ENCODE measurements at places on chromosomes 2 and 18. TPM values are rescaled to one million over a fixed set of nuclear protein-coding genes. Genes with fewer than 3 reads are reported as not detected.
A peak's percentile ranks its signal among the peaks of the same experiment; 100 is the strongest.

GRCh38 chr2:172518995-172519394, 36.9 kb upstream of the PDK1 start:
- no peak for DNase-seq

GRCh38 chr2:12173271-12173942, 427.0 kb downstream of the LPIN1 start:
- DNase-seq = no peak

GRCh38 chr2:8317418-8317817, 364.4 kb upstream of the ID2 start:
- no peak for DNase-seq

GRCh38 chr2:23760736-23761135, 166.2 kb downstream of the ATAD2B start:
- DNase-seq = no peak

DNA sequence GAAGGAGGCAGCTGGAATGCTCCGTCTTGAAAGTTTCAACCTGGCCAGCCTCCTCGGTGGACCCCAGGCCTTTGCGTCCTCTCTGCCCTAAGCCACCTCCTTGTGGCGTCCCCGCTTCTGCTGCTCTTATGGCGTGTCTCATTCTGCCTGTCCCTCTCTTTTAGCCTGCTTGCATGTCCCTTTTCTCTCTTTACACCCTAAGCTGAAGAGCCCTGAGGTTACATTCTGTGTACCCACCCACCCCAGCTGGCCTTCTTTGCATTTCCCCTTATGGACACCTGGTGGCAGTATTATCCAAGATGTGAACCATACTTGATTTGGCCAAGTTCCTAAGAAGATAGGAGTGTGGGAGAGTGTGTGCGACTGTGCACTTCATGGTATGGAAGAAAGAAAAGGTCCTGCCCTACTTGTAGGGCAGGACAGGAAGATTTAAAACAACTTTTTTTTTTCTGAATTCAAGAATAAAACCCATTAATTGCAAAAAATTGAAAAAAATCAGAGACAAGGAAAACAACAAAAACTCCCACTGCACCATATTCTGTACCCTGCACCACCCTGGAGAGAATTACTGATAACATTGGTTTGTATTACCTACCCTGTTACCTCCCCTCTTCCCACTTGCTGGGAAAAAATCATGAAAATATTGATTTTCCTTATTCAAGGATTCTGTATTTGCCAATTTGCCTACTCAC, 77.4 kb downstream of the DYSF start:
- DNase-seq = peak; percentile 34

DNA sequence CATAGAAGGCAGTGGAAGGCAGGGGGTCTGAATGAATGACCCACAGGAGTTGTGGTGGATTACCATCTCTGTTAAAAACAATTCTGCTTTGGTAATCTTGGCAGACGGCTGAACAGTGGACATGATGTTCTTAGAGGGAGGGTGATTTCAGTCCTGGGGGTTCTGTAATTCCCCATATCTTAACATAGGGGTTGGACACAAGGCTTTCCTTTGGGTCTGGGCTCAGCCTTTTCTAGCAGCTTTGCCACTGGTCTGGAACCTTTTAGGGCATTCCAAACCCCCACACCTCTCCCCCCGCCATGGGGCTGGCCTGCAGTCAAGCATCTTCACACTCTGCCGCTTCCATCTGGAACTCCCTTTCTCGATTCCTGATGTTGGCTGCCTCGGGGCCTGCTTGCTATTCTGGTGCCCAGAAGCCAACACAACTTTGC, 50.3 kb downstream of the RPL37A start:
- no peak for DNase-seq

- no peak for DNase-seq
Measured at GRCh38 chr18:78732273-78733210, 247.1 kb upstream of the SALL3 start.

- DNase-seq = no peak
Measured at GRCh38 chr18:43525169-43525568, 247.9 kb upstream of the SYT4 start.

DNA sequence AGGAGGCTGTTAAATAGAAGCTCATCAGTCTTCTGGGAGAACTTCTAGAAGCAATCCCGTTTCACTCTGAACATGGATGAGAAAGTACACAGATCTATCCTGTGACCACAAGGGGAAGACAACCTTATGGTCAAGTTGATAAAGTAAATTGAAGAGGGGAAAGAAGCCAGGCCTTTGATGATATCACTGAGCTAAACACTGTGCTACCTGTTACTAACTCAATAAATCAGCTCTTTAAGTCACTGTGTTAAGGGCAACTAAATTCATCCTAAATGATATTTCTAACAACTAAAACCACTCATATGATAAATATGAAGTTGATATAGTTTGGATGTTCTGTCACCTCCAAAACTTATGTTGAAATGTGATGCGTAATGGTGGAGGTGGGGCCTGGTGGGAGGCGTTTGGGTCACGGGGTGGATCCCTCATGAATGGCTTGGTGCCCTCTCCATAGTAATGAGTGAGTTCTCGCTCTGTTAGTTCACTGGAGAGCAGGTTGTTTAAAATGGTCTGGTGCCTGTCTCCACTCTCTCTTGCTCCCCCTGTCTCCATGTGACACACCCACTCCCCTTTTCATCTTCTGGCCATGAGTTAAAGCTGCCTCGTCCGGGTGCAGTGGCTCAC, 23.6 kb downstream of the OLA1 start:
- no peak for DNase-seq

GRCh38 chr2:7709907-7710306, 792.7 kb downstream of the RNF144A start:
- DNase-seq = no peak

DNA sequence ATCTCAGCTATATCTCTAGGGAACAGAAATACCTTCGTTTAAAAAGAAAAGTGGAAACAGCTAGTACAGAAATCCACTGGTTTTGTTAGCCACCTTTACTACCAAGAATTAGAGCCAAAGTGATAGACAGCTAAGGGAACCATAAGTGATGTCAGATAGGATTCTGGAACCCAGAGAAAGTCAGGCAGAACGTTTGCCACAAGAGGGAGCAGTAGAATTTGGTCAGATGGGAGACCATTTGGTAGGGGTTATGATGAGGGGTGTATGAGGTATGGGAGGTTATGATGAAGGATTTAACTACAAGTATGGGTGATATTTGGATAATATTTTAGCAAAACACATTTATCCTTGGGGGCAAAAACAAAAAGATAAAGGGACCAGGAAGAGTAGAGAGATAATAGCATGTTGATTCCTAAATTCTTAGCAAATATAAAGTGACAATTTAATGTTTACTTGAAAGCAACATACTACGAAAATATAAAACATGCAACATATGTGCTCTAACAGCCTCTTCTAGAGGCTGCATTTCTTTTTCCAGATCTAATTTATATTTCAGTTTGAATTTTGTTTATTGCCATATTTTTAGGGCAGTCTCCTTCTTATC, 3.3 kb downstream of the SLC8A1 start:
- DNase-seq = peak; percentile 12

DNA sequence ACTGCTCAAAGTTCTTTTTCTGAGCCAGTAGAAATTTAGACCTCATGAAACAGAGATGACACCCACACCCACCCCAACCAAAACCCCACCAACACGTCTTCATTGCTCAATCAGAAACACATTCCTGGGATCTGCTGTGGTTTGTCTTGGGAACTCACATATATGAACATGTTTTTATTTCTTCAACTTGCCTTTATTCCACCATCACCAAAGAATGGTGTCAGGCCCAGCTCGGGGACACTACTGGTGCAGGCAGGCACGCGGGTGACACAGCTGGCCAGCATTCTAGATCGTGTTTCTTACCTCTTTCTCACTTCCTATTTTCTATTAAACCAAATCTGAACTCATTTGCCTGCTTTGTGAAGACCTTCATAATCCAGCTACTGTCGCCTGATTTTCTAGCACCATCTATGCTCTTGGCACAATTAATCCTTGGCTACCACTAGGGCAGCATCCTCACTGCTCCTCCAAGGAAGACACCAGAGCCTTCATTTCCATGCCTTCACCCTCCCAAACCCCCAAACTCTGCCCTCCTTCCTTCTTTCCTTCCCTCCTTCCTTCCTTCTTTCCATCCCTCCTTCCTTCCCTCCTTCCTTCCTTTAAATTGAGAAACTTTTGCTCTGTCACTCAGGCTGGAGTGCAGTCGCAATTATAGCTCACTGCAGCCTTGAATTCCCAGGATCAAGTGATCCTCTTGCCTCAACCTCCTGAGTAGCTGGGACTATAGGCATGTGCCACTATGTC, 157.1 kb downstream of the BCL2 start:
- DNase-seq = peak; percentile 76

DNA sequence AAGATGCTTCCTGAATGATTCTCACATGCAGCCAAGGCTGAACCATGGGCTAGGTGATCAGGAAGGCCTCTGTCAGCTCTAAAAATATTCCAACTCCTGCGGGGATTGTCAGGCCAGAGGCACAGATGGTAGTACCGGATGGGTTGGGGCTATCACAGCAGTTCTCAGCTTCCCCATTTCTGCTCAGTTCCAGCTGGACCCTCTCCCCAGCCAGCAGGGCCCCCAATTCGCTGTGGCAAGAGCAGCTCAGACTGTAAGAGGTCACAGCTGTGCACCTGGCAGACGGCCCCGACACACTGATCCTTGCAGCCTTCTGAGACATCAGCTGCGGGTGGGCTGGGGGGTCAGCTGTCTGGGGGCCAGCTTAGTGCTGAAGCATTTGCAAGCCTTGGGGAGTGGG, 43.6 kb upstream of the TCF7L1 start:
- DNase-seq = no peak

DNA sequence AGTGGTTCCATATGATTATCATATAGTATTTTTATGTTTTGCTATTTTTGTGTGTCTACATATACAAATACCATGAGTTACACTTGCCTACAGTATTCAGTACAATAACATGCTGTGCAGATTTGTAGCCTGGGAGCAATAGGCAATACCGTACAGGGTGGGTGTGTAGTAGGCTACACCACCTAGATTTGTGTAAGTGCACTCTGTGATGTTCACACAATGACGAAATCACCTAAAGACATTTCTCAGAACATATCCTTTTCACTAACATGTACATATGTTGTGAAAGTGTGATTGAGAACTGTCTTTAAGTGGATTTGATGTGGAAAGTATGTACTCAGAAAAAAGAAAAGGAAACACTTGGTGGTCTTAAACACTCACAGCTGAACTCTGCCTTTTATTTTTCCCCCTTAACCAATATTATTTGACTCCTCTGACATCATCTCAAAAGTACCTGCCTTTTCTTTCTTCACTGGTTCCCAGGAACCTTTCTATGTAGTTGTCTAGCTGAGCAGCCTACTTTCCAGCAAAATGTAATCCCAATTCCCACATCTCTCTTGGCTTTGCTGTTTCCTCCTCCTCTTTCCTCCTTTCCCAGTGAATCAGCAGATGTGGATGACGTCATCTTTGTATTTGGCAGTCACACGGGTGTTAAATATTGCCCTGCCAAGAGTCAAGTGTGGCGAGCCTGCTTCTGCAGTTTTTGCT, 47.7 kb downstream of the OSBPL6 start:
- DNase-seq = no peak

- no peak for DNase-seq
Measured at GRCh38 chr2:70035344-70035844, 51.9 kb upstream of the PCBP1 start.

GRCh38 chr2:101958061-101958460, 33.7 kb upstream of the IL1R2 start:
- no peak for DNase-seq

GRCh38 chr2:109173311-109174171, 44.5 kb downstream of the SH3RF3 start:
- no peak for DNase-seq

DNA sequence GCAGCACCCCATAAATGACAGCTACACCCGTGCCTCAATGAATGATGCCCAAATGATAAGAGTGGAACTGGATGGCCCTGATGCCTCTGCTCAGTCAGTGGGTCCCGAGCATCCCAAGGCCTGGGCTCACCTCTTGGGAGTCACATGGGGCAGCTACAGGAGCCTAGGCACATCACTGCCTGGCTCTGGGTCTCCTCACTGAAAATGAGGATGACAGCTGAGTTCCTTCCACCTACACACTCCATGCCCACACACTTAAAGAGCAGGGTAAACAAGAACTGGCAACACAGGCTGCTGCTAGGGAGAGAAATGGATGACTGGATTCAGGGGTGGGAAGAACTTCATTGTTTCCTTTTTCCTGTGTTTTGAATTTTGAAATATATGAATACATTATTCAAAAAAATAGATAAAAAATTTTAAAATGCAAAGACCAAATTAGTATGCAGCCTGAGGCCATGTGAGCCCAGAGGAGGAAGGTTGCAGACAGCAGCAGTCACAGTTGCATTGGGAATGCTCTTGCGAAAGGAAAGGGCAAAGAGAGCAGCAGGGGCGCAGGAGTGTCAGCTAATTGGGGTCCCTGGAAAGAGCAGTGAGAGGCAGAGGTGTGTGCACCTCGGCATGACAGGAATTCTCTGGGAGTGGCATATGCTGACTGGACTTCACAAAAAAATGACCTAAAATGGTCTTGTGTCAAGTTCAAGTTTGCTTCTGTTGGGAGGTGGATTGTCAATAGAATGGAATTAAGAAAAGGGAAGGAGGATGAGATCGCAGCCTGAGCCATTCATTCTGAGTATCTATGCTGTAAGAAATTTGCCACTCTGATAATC, 327.1 kb downstream of the CELF4 start:
- no peak for DNase-seq

GRCh38 chr2:28445448-28446258, 50.2 kb upstream of the PLB1 start:
- peak; percentile 81 for DNase-seq

DNA sequence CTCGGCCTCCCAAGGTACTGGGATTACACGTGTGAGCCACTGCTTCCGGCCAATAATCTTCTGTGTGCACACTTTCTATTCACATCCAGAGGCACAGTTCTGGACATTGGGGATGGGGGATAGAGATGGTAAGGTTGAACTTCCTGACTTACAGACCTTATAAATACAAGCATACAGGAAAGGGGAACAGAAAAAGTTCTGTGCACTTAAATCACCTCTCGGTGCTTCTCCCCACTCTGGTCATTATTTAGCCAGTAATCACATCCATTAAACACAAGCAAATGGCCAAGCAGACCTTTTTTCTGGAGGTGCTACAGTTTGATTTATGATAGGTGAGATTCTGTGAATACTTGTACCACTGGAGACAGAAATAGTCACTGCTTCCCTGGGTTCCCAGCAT, 110.6 kb downstream of the CRIM1 start:
- no peak for DNase-seq

- DNase-seq = peak; percentile 68
Measured at GRCh38 chr2:128178650-128179460, 87.9 kb downstream of the UGGT1 start.

GRCh38 chr2:234991793-234992192, 40.0 kb downstream of the SH3BP4 start:
- no peak for DNase-seq

Gene NMUR1
- total RNA-seq = 0.09 TPM

Gene CNGA3
- total RNA-seq = not detected

Gene DQX1
- 0.50 TPM for total RNA-seq

Gene TSPYL6
- not detected for total RNA-seq

Gene HOXD1
- total RNA-seq = not detected

Gene C2orf78
- total RNA-seq = not detected

Gene SLC9A4
- not detected for total RNA-seq

Gene SNORC
- 2.4 TPM for total RNA-seq

Gene SFT2D3
- total RNA-seq = 4.4 TPM

Gene TMEM214
- total RNA-seq = 58.9 TPM

Gene PROKR1
- not detected for total RNA-seq

Gene LIPG
- 0.18 TPM for total RNA-seq

Data from activated CD8-positive, alpha-beta T cell treated with anti-CD3 and anti-CD28 coated beads for 36 hours (primary cell).